Transverse colon (tissue), 4 donors: ENCODE measurements at places on chromosomes 2 and 18. TPM values are rescaled to one million over a fixed set of nuclear protein-coding genes. Genes with fewer than 3 reads are reported as not detected.

DNA sequence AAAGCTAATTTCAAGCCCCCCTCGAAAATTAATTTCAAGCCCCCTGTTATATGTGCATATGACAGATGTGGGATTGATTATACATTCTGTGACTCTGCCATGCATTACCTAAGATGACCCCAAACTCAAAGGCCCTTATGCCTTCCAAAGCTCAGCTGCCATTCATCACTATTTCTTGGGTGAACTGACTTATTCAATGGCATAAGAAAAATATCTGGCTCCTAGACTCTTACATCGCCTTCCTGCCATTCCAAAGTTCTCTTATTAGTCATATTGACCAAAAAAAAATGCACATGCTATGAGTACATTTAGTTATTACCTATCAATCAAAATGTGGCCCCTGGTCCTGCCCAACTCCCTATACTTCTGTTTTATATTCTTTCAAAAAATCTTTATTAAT, 291.8 kb upstream of the CHAC2 start:
- H3K4me1 ChIP-seq = no peaks in the 10 kb centered on the region
- no peak overlapping the region for H3K27ac ChIP-seq
- no peaks in the 10 kb centered on the region for H3K27me3 ChIP-seq
- no peaks in the 10 kb centered on the region for H3K36me3 ChIP-seq
- no peak overlapping the region for H3K4me3 ChIP-seq

- H3K4me1 ChIP-seq = peaks cover 13% of the 10 kb centered on the region
- H3K27me3 ChIP-seq = no peaks in the 10 kb centered on the region
- no peak for DNase-seq
- no peak overlapping the region for H3K4me3 ChIP-seq
- H3K27ac ChIP-seq = no peak overlapping the region
Observed at GRCh38 chr2:147467441-147467840, 377.4 kb upstream of the ACVR2A start.

DNA sequence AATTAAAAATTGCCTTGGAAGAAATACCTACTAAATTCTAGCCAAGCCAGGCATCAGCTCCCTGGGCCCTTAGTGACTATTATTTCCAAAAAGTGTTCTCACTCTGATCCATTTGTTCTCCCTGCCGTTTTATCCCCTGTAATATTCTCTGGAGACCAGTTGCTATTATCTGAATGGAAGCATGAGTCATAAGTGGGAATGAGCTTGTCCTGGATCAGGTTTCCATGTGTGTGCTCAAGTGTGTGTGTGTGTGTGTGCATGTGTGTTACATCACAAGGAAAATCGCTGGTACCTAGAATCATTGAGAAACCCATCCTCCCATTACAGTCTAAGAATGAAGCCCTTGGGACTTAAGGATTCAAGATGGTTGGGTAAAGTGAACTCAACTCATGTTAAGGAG, 130.3 kb upstream of the CXCR4 start:
- no peak overlapping the region for H3K27ac ChIP-seq
- no peaks in the 10 kb centered on the region for H3K36me3 ChIP-seq

DNA sequence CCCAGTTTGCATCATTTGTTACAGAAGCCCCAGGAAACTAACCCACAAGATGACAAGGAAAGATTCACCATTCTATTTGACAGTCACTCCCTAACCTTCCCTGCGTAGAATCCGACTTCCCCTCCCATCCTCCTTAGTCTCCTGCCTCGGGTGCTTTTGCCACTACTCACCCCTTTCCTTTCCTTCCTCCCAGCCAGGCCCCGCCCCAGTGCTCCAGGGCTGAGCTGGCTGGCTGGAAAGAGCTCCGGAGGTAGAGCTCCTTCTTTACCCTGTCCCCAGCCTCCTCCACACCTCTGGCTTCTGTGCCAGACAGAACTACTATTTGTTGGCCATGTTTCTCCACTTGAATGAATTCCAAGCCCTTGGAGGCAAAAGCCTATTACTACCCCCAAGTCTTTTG, 317.6 kb upstream of the NCKAP5 start:
- DNase-seq = no peak
- no peak overlapping the region for H3K4me3 ChIP-seq
- no peak overlapping the region for H3K27ac ChIP-seq
- H3K4me1 ChIP-seq = no peaks in the 10 kb centered on the region
- H3K36me3 ChIP-seq = no peaks in the 10 kb centered on the region
- H3K27me3 ChIP-seq = no peaks in the 10 kb centered on the region

GRCh38 chr2:190129421-190130199, 67.1 kb upstream of the MSTN start:
- DNase-seq = no peak
- H3K36me3 ChIP-seq = no peaks in the 10 kb centered on the region
- H3K27me3 ChIP-seq = no peaks in the 10 kb centered on the region
- H3K4me3 ChIP-seq = no peak overlapping the region
- H3K4me1 ChIP-seq = no peaks in the 10 kb centered on the region

Gene ATP8B1
- 321 TPM for total RNA-seq

GRCh38 chr18:41266616-41267015, 688.4 kb upstream of the PIK3C3 start:
- no peaks in the 10 kb centered on the region for H3K36me3 ChIP-seq
- no peaks in the 10 kb centered on the region for H3K4me1 ChIP-seq
- H3K27ac ChIP-seq = no peak overlapping the region

Gene LRRC30
- not detected for total RNA-seq

Gene CNDP1
- not detected for total RNA-seq

Gene SKOR2
- total RNA-seq = not detected
